GM12892 (cell line): ENCODE measurements at places on chromosomes 1 and 21.

DNA sequence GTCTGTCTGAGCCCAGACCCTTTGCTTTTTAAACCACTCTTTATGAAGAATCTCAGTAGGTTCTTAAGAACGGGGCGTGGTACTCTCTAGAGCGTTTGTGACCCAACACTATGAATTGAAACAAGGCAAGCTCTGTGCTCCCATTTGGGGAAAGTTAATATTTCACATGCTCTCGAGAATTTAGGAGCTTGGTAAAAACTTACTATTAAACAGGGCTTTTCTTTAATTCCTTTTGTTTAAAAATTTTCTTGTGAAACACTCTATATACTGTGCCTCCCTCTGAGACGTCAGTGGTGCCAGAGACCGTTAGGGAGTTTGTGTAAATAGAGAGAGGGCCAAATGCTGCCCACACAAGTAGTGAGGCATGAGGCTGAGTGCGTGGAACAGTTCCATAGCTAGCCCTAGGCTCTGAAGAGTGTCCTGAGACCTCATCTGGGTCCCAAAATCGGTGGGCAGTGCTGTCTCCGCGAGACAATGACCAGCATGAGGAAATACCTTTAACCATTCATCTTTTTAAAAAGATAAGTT, 144.7 kb downstream of the ROR1 start:
- no peak for DNase-seq

- DNase-seq: no peak
Observed at GRCh38 chr1:190649553-190649952, 171.9 kb upstream of the BRINP3 start.

DNA sequence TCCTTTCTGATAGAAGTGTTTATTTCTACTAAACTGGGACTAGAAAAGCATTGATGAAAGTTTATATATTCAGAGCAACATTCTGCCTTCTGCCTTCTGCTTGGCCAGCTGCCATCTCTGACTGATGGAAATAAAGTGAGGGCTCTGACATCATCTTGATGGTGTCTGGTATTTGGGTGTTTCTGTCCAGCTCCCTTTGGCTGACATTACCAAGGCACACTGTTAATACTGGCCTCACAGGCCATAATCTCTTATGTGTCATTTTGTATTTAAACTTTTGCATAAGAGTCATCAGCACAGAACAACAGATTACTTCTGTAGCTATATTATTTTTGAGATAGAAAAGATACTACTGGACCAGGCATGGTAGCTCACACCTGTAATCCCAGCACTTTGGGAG, 216.9 kb downstream of the RYR2 start:
- no peak for DNase-seq

DNA sequence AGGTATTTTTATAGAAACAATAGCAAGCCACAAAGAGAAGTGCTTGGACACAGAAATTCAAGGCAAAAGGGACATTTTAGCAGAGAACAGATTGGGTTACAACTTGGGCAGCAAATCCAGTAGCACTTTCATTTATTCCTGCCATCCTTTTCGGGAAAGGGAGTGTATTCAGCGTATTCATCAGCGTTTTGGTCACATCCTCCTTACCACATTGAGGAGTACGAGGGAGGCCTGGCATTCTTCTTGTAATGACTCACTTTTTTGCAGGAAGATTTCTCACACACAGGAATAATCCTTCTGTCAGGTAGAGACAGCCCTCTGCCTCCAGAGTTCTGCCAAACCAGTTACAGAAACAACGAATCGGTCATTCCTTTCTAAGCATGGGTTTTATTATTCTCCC, 18.1 kb upstream of the FAM78B start:
- DNase-seq: no peak

- DNase-seq: no peak
Observed at GRCh38 chr1:25220666-25221065, 11.6 kb downstream of the SYF2 start.

DNA sequence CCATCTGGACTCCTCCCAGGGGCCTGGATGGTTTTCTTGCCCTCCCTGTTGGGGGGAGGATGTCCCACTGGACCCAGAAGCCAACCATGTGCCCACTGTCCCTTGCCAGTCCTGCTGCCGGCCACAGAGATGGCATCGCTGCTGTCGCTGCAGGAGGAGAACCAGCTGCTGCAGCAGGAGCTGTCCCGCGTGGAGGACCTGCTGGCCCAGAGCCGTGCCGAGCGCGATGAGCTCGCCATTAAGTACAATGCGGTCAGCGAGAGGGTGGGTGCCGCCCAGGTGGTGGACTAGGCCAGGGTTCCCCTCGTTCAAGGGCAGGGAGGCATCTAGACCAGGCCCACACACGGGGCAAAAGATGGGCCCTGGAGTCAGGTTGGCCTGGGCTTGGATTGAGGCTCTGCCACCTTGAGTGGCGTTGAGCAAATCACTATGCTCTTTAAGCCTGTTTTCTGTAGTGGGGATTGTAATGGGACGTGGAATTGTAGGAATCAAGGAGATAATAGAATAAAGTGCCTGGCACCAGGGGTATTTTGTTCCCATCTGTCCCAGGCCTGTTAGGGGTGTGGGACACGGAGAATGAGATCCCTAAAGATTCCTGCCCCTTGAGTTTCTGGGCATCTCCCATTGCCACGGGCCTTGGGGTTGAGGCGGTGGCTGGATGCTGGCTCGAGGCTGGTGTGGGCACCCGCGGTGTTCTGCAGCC, 2.6 kb downstream of the CROCC start:
- no peak for DNase-seq

- DNase-seq: no peak
Observed at GRCh38 chr1:76292418-76293184, 218.1 kb downstream of the ST6GALNAC3 start.

- DNase-seq: no peak
Observed at GRCh38 chr1:3912809-3913685, 13.0 kb upstream of the C1orf174 start.

DNA sequence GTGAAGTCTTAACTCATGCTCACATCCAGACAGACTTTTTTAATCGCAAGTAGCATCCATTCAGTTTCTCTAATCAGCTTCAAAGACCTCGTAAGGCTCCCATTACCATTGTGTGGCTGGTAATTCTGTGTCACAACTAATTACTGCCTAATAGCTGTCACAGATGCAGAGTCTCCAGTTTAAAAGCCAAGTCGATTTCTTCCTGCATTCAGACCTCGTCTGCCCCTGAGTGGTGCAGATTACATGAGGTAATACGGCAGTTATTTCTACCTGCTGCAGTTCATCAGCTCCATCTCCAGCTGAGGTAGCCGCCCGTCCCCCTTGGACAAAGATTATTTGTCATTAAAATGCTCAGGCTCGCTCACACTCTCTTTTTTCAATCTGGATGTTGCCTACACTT, 34.4 kb upstream of the OLIG2 start:
- DNase-seq: no peak

GRCh38 chr1:24109686-24110475, 2.1 kb downstream of the MYOM3 start:
- DNase-seq: no peak

GRCh38 chr1:21926814-21927532, 10.1 kb downstream of the HSPG2 start:
- no peak for DNase-seq

DNA sequence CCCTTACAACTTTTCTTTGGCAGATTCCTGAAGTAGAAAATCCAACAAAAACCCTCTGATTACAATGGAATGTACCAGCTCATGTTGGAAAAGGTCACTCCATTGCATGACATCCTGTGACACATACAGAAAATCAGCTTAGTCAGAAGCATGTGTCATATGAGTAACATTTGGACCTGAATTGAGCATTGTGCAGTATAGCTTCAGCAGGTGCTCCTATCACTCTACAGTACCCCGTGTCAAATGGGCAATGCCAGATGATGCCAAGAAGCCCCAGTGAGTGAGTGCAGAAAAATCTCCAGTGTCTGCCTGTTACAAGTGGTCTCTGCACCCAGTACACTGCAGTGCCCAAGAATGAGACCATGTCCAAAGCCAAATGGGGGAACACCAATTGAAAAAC, 129.7 kb upstream of the RUNX1 start:
- no peak for DNase-seq

GRCh38 chr1:59750328-59751003, 64.3 kb upstream of the HOOK1 start:
- DNase-seq: no peak

GRCh38 chr1:163974120-163974519, 584.9 kb upstream of the PBX1 start:
- no peak for DNase-seq

GRCh38 chr1:149884433-149885338, 14.7 kb upstream of the BOLA1 start:
- no peak for DNase-seq

DNA sequence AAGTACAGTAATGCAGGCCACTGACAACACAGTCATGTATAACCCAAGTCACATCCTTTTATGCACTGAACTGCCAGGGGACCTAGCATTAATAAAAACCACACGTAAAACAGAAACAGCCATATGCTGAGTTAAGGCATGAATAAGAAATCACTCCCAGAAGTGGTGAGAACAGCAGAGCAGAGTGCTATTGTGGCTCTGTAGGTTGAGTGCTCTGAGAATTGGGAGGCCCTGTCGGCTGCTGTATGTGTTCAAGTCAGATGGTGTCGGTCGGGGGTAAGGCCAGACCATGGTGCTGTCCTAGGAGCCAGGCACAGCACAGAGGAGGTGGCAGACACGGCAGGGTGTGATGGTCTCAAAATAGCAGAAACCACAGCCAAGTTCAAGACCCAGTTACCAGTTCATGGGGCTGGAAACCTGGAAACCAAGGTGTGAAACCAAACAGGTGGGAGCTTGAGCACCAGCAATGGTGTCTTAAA, 126.6 kb upstream of the COA6 start:
- no peak for DNase-seq

DNA sequence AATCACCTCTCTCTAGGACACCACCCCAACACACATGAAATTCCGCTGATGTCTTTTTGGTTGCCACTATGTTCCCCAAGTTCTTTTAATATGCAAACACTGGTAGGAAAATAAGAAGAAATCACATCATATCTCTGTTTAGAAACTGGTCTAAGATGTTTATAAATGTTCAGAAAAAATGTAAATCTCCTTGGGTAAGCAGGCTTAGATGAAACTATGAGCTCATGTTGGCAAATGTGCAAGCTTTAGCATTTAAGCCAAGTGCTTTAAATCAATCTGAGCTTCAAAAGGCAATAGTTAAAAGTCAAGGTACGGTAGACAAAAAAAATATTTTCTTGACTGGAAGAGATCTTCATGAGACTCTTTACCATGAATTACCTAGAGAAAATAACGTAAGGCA, 25.2 kb upstream of the SLAMF9 start:
- DNase-seq: no peak

GRCh38 chr1:234962340-234962989, 166.2 kb downstream of the TOMM20 start:
- no peak for DNase-seq

DNA sequence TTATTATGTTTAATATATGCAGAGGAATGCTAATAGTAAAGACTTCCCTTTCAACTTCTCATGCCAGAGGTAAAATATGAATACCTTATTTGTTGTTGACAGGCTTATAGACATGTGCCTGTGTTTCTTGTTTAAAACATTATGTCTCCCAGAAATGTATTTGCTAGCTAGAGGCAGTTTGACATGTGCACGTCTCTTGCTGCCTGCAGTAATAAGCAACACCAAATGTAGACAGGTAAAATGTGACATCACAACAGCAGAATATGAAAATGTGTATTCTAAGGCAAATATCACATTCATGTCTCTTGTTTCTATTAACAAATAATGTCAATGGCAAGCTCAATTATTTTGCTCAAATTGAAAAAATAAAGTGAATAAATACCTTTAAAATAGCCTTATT, 80.2 kb upstream of the NEGR1 start:
- DNase-seq: no peak

GRCh38 chr1:41357451-41358101, 3.7 kb upstream of the FOXO6 start:
- DNase-seq: no peak

GRCh38 chr1:101918277-101918676, 78.4 kb downstream of the OLFM3 start:
- no peak for DNase-seq

GRCh38 chr21:45600248-45600647, 43.3 kb upstream of the PCBP3 start:
- DNase-seq: no peak

DNA sequence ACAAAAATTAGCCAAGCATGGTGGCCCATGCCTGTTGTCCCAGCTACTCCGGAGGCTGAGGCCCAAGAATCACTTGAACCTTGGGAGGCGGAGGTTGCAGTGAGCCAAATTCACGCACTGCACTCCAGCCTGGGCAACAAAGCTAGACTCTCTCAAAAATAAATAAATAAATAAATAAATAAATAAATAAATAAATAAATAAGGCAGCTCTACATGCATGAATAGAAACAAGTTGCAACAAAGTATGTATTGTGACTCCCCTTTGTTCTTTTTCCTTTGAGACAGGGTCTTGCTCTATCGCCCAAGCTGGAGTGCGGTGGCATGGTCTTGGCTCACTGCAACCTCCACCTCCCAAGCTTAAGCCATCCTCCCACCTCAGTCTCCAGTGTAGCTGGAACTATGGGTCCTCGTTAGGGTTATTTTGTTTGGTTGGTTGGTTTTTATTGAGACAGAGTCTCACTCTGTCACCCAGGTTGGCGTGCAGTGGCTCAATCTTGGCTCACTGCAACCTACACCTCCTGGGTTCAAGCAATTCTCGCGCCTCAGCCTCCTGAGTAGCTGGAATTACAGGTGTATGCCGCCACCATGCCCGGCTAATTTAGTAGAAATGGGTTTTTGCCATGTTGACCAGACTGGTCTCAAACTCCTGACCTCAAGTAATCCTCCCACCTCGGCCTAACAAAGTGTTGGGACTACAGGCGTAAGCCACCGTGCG, 8.0 kb downstream of the USP48 start:
- no peak for DNase-seq

- no peak for DNase-seq
Observed at GRCh38 chr1:168079761-168080160, 57.0 kb downstream of the GPR161 start.

- DNase-seq: no peak
Observed at GRCh38 chr1:70208292-70208691, 2.9 kb upstream of the LRRC40 start.

DNA sequence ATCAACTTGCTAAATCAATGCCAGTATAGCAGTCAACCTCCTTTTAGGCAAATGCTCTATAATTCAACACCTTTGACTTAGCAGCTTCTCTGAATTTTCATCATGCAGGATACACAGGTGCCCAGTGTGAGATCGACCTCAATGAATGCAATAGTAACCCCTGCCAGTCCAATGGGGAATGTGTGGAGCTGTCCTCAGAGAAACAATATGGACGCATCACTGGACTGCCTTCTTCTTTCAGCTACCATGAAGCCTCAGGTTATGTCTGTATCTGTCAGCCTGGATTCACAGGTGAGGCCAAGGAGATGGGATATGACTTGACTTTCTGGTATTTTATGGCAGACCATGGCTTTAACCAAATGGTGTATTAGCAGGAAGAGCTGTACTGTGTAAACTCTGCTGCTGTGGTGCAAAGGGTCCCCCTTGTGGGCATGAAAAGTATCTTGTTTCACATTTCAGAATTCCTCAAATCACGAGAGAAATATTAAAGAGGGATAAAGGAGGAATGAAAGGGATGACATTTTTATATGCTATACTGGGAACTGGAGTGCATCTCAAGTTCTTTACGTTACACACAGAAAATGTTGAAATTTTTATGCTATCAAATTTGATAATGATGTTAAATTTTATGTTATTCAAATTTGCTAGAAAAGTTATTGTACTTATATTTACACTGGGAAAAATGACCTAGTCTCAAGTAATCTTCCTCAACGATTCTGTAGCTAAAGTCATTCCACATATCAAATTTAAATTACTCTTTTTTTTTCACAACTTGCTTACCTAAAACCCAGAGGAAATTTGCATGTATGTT, 88.9 kb downstream of the CRB1 start:
- DNase-seq: no peak
